Stimulated activated CD4-positive, alpha-beta T cell treated with anti-CD3 and anti-CD28 coated beads, Interleukin-1b, Interleukin-23, amount 100 ng/mL, for 24 hours (primary cell): ENCODE measurements at places on chromosomes 6 and 20.

- DNase-seq: no peak
Measured at GRCh38 chr6:109230453-109230852, 135.1 kb downstream of the CEP57L1 start.

DNA sequence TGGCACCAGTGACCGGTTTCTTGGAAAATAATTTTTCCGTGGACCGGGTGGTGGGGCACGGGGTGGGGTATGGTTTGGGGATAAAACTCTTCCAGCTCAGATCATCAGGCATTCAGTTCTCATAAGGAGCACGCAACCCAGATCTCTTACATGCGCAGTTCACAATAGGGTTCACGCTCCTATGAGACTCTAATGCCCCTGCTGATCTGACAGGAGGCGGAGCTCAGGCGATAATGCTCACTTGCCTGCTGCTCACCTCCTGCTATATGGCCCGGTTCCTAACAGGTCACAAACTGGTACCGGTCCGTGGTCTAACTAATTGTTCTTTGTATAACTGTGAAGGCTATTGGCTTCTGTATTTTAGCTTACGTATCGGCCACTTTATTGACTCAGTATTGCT is 51.7 kb downstream of the VSTM2L start:
- no peak for DNase-seq

- DNase-seq: no peak
Measured at GRCh38 chr6:33075568-33076405, at the start of gene HLA-DPB1. HLA-DPB1 (plus strand) TSS chr6:33075990; CDS start chr6:33076042, 52 bp downstream.

DNA sequence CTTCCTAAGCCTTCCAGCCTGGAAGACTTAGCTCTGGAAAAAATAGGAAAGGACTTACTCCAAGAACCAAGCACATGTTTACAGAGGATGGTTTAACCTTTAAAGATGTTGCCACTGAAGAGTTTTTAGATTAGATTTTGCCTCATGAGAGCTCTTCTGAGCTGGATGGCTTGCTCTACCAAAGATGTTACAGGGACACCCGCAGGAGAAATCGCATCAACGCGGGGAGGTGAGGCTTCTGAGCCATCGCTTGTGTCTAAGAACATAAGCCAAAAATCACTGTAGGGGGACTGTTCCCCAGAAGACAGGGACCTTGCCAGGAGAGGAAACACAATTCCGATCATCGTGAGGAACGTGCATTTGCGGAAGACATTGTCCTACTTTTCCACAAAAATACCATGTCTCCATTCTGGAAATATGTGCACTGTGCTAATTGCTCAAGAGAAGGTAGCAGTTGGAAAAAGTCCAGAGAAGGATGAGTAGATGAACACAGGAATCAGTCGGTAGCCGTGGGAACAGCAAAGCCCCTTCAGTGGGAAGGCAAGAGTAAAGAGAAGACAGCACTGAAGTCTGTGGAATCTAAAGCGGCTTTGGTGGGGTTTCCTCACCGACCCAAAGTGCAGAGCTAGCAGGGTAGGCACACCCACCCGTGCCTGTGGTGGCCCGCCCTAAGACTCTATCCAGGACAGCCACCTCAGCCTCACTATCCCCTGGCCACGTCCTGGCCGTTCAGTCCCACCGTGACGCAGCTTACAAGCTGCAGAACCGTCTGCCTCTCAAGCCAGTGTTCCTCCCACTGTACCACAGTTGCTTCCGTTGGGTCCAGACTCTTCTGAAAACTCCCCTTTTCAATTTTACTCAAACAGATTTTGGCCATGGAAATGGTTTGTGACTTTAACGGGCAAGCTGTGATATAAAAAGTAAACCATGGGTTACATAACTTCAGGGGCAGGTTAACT is 334.8 kb downstream of the NRN1 start:
- DNase-seq: no peak
